A549 treated with AZD2906 at 1 μM for 4 hours (cell line): ENCODE measurements at places on chromosomes 4 and X. TPM values are rescaled to one million over a fixed set of nuclear protein-coding genes. Genes with fewer than 3 reads are reported as not detected.

The MAOB gene
- total RNA-seq: 0.11 to 0.29 TPM (median 0.14 TPM) in 5 replicates

The ANXA5 gene
- 489 to 626 TPM (median 509 TPM) in 5 replicates for total RNA-seq

The ACOX3 gene
- 9.6 to 11.5 TPM (median 10.0 TPM) in 5 replicates for total RNA-seq

The SLIT2 gene
- 0.02 to 0.03 TPM (median 0.03 TPM) in 3 of 5 replicates, not detected in the others for total RNA-seq

The CLIC2 gene
- total RNA-seq: 0.07 to 0.19 TPM (median 0.10 TPM) in 5 replicates

The SRPX2 gene
- 1.8 to 3.7 TPM (median 2.5 TPM) in 5 replicates for total RNA-seq

The CLDN22 gene
- not detected in 5 replicates for total RNA-seq

The FMR1NB gene
- not detected in 5 replicates for total RNA-seq

The EFHC2 gene
- 0.17 to 0.30 TPM (median 0.24 TPM) in 5 replicates for total RNA-seq

The ADH1C gene
- not detected in 5 replicates for total RNA-seq

The MAGEB17 gene
- not detected in 5 replicates for total RNA-seq

The AFF2 gene
- not detected in 5 replicates for total RNA-seq
